GM03348 (cell line): ENCODE measurements at places on chromosomes 6 and 20.

DNA sequence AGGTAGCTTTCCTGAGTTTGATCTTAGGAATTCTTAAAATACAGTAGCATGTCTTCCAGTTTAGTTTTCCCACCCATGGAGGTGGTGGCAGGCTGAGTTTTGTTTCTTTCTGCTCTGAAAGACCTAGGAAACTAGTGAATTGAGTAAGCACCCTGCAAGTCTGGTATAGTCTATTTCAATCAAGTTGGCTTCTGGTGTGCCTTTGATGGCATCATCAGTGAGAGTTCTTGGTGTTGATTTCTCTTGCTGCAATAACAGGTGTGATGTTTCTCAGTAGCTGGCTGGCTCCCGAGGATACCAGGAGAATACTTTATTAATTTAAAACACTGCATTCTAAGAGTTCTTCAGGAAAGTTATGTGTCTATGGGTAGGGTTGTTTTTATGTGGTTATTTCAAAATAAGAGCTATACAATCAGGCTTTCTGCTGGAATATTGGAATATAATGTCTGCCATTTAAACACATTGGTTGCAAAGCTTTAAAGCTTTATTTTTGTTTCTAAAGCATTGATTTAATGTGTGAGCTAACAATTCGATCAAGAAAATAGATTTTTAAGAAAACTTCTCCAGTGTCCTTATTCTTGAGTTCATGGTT is 19.0 kb downstream of the VAPB start:
- no peak for DNase-seq

DNA sequence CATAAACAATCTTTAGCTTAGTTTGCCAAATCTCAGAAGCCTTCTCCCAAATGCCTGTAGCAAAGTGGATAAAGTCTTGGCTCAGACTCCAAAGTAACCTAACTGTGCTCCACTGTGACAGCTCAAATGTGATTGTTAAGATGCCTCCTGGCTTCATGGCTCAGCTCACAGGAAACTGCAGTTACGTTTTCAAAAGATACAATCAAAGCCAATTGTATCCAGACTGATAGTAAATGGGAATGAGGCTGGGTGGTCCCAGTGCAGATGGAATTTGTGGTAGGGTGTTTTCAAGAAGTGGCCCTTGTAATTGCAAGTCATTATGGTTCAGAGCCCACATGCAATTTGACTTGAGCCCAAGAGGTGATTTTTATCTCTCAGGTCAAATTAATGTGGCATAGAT is 151.2 kb upstream of the TAB2 start:
- no peak for DNase-seq

- DNase-seq = peak; percentile 45
Measured at GRCh38 chr6:83270971-83271719, 78.0 kb downstream of the RWDD2A start.

DNA sequence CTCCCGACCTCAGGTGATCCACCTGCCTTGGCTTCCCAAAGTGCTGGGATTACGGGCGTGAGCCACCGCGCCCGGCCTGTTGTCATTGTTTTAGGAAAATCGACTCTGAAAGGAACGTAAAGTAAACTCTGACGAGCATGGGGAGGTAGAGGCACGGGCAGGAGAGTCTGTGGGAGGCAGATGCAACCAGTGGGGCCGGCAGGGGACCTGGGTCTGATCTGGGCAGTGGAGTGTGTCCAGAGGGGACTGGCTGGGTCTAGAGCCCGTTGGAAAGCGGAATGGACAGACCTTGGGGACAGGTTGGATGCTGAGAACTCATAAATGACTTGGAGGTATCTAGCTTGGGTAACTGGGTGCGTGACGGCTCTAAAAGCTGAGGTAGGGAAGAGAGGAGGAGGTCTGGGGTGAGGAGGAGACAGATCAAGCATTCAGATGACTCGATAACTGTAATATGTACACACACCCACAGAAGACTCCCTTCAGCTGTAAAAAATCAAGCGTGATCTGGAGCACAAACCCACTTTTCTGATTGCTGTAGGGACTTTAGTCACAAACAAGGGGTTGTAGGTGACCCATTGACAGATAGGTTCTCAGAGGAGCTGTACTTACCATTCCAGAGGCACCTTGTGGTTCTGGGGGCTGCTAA is 22.4 kb downstream of the MANBAL start:
- DNase-seq = peak; percentile 71

DNA sequence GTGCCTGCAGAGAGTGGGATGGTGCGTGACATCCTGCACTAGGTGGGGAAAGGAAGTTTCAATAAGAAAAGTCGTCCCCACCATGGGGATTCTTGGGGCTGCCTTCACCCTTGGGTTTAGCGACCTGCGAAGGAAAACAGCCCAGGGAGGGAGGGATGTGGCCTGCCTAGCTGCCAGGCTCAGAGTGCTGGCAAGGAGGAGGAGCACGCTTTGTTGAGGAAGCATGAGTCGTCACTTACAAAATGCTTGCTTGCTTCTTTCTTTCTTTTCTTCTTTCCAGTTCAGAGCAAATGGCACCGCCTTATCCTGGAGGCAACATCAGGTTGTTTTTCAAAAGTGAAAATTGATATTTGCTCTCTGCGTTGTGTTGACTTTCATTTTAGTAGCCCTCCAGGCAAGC is 123.2 kb downstream of the TFAP2C start:
- peak; percentile 45 for DNase-seq
